ENCODE measurements at places on chromosomes 6 and 20.

GRCh38 chr6:80921861-80922460 lies 815.5 kb downstream of the BCKDHB start:
- DNase-seq: no peak

- DNase-seq: no peak
These were observed 685.5 kb upstream of the CITED2 start for GRCh38 chr6:140059947-140060346.

- no peak for DNase-seq
These were observed 211.0 kb downstream of the WDR27 start for GRCh38 chr6:169490830-169491229.

- no peak for DNase-seq
These were observed 269.8 kb downstream of the CDH4 start for GRCh38 chr20:61521687-61522420.

DNA sequence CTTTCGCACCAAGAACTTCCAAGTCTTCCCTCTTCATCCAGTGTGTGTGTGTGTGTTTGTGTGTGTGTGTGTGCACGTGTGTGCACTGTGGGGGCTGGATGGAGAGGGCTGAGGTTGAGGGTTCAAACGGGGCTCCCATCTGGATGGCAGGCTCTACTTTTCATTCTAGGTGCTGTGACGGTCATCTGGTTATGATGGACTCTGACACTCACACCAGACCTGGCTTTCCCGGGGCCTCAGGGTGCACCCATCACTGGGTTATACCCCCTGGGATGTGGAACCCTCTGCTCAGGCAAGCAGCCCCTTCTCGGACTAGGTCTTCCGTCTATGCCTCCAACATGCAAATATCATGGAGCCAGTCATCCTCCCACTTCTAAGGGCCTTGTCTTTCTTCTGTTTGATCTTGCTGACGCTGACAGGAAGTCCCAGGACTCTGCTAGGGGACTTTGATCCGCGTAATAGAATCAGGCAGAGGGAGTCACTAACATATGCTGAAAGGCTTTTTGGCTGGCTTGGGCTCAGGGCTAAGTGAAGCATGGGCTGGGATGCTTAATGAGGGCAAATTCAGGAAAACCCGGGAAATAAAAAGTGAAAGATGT lies 313.6 kb downstream of the CDC5L start:
- DNase-seq: no peak

GRCh38 chr6:169024047-169024660 lies 229.5 kb downstream of the THBS2 start:
- no peak for DNase-seq

DNA sequence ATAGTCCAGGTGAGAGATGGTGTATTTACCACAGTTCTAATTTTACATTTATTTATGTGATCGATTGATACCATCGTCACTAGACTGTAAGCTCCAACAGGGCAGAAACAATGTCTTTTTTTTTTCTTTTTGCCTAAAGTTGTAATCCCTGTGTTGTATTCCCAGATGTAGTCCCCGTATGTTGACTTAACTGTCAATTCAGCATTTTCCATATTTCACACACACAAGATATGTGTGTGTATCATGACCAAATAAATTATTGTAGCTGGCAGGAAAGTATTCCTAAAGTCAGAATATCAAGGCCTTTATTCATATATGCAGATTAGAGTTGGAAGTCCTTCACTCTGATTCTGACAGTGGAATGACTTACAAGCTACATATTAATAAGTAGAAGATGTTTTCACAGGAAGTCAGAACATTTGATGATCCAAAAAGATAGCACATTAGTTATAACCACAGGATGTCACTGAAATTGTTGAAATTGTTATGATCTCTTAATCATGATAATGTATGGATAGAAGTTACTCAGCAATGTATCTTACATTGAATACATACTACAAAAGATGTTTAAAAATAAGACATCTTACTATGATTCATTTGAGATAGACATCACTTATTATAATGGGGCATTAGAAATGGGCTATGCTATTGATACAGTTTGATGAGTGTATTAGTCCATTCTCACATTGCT lies 10.6 kb downstream of the RNF182 start:
- no peak for DNase-seq

DNA sequence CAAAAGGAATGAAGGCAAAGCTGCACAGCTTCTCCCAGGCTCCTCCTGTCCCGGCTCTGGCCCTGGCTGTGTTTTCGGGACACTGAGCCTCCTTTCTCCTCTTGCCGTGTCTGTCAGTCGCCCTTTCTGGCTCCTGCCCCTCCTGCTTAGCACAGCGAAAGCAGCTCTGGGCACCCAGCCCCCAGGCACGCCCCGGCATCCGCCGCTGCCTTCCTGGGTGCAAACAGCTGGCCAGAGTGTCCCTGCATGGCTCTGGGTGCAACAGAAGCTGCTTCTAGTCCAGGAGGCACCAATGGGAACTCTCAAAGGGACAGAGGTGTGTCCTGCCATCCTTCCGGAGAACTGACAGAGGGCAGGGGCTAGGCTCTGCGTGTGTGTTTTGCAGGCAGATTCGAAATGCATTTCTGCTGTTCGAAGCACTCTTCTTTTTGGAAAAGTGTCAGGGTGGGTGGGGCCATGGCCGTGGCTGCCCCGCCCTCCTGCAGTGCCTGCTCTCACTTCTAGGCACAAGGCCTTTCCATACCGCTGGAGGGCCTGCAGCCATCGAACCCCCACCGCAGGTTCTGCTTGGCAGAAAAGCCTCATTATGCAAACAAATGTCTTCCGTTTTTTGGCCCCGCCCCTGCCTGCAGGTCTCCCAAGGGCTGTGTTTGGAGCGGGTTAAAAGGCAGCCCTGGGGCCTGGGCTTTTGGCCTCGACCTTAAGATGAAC lies 15.5 kb downstream of the COL9A3 start:
- DNase-seq: no peak

- no peak for DNase-seq
These were observed 141.8 kb downstream of the FARS2 start for GRCh38 chr6:5403076-5403475.

DNA sequence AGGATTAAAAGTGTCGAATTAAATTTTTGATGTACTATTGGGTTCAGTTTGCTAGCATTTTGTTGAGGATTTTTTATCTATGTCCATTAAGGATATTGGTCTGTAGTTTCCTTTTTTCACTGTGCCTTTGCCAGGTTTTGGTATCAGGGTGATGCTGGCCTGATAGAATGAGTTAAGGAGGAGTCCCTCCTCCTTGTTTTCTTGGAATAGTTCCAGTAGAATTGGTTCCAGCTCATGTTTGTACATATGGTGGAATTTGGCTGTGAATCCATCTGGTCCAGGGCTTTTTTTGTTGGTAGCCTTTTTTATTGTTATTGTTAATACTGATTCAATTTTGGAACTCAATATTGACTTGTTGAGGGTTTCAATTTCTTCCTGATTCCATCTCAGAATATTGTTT lies 141.8 kb downstream of the SIM1 start:
- DNase-seq: no peak

DNA sequence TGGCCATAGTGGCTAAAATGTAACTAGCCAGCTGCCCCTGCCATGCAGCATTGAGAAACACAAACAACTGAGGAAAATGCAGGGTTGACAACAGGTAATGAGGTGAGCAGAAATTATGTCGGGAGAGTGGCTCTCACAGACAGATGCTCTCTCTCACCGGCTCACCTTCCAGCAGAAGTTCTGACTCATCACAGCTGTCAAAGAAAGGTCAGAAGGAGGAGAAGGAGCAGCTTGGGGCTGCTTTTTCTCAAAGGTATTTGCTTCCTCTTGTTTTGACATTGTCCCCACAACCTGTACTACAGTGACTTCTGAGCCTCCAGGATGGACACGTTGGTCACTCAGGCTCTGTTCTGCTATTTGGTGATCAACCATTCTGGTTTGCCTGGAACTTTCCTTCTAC lies 190.5 kb upstream of the HEY2 start:
- no peak for DNase-seq

GRCh38 chr6:165939601-165940290 lies 227.9 kb downstream of the TBXT start:
- DNase-seq: no peak

DNA sequence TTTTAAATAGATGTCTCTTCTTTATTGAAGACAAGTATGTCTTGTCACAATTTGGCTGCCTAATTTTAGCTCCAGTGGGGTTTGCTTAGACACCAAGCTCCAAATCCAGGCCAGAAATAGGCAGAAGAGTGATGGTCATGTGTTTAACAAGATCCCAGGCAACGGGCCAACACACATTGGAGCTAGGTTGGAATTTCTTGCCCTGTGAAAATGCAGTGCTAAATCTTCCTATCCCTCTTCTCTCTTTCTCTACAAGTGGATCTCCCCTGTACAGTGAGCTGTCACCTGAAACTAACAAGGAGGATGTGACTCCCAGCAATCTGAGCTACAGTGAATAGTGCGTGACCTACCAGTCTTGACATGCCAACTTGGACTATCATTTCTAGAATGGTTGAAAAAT lies 65.3 kb upstream of the VGLL2 start:
- DNase-seq: no peak

DNA sequence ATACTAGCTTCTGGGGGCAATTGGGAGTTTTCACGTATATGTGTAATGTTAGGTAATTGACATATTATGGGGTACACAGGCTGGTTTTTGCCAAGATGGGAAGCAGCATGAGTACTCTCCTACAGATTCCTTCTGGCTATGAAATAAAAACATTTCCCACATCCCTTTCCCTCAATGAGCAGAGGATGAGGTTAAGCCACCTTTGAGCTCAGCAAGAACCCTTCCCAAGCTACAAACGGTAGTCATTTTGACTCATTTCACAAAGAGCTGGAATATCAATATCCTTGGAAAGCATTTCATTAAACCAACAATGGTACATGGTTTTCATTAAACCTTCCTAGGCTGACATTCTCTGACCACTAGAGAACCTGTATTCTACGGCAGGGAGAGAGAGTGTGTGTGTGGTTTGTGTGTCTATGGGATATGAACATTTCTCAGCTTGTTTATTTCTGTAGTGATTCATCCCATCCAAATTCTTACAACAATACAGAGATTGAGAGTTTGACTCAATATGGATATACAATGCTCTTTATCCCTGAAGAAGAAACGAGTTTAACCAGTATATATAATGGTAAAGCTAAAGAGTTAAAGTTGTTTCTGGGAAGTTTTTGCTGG lies 119.5 kb downstream of the ARHGAP18 start:
- no peak for DNase-seq

- DNase-seq: no peak
These were observed 95.9 kb upstream of the CHD6 start for GRCh38 chr20:41714030-41714429.

- DNase-seq: no peak
These were observed 161.4 kb downstream of the TBXT start for GRCh38 chr6:166005944-166006899.

GRCh38 chr20:15380770-15381169 lies 1043.4 kb upstream of the FLRT3 start:
- DNase-seq: no peak

DNA sequence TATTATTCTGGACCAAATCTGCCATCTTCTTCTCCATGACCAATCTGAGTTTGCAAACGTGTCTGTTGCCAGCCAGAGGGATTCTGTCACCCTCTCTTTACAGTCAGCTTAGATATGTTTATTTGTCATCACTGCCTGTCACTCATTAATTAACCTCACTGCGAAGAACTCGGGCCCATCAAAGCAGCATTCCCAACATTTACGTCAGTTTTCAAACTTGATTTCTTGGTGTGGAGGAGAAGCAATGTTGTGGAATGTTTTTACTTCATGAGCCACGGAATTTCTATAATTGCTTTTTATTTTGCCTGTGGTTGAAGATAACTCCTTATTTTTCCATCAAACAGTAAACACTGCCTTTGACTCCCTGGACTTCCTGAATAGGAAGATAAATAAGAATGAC lies 91.8 kb upstream of the CNKSR3 start:
- DNase-seq: no peak

GRCh38 chr20:13291157-13291556 lies 70.1 kb downstream of the ISM1 start:
- DNase-seq: no peak

DNA sequence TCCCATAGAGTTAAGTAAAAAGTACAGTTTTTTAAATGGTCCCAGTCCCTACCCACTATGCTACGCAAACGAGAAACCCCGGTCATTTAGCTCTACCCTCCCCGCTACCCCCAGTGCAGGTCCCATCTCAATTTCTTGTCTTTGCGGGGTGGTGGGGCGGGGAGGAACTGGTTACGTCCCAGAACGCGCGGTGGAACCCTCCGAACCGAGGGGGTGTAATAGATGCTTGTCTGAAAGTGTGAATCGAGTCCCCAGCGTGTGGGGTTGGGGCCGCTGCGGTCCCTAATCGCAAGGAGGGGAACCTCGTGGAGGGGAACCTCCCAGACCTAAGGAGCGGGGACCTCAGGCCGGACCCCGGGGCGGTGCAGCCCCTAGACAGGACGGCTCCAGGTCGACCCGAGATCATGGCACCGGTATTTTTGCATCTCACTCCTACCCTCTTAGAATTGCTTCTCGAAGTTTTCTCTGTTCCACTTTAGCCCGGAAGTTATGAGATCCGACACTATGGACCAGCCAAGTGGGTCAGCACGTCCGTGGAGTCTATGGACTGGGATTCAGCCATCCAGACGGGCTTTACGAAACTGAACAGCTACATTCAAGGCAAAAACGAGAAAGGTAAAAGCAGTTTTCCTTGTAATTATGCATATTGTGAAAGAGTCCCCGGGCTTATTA lies 779 bp downstream of the HEBP2 start:
- no peak for DNase-seq

DNA sequence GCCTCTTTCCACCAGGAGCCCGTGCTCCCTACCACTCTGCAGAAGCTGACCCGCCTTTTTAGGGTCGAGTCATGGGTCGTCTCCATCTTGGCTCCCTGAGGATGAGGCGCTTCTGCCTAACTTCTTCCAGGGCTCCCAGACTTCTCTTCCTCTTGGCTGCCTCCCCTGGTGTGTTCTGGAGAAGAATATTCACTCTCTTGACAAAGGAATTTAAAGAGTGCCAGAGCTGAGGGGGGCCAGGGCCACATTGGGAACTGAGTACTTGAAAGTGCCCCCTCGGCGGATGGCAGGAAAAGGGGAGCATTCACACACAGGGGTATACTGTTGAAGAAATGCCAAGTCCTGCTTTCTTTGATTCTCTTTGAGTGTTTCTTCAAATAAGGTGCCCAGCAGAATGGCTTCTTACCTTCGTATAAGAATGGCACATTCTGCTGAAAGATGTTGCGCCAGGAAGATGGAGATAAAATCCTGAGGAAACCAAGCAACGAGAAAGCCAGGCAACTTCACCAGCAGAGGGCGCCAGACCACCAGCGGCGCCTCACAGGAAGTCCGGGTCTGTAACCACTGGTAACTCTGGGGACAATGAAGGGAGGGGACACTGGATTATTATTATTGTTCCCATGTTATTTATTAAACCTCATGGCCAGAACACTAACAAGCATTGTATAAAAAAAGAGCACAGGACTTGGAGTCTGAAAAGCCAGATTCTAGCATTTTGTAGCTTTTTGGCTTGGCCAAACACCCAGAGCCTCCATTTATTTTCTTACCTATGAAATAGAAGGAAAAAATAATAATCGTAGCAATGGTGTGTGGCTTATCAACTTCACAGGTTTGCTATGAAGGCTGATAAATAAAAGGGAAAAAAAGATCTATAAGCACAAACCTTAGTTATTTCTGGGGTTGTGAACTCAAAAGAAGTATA lies 176.7 kb downstream of the HACE1 start:
- DNase-seq: peak; percentile 42

Data from NCI-H1048 (cell line).